Stimulated activated CD4-positive, alpha-beta T cell treated with anti-CD3 and anti-CD28 coated beads, Interleukin-4, amount 100 ng/mL, for 48 hours (primary cell): ENCODE measurements at places on chromosomes 1 and 21.

GRCh38 chr1:85496941-85497582 is 32.1 kb upstream of the DDAH1 start:
- DNase-seq = no peak

DNA sequence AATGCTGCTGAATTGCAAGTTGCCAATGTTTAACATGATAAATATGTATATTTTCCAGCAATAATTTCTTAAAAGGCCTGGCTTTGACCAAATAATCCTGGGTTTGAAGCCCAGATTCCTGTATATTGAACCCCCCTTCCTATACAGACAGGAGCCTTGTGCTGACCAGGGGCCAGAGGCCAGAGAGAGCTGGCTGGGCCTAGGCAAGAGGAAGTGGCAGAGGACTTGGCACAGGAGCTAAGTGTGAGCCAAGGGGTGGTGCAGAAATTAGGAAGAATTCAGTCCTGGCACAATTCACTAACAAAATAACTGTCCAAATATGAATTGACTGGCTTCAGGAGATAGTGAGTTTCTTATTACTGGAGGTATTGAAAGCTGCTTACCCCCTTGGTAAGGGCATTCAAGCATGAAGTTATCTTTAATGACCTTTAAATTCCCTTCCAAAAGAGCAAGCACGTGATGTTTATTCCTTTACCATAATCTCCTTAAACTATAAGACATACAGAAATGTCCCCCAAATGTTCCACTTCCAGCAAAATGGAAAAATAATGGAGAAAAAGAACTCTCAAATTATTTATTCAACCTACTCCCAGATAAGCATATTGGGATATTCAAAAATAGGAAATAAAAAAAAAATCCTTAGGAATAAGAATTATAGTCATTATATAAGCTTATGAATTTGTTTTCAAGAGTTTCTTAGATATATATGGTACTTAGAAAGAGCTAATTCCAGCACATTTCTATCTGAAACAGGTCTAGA is 26.6 kb downstream of the NIBAN1 start:
- DNase-seq = no peak

GRCh38 chr1:200958597-200958996 is 63.9 kb downstream of the INAVA start:
- no peak for DNase-seq

DNA sequence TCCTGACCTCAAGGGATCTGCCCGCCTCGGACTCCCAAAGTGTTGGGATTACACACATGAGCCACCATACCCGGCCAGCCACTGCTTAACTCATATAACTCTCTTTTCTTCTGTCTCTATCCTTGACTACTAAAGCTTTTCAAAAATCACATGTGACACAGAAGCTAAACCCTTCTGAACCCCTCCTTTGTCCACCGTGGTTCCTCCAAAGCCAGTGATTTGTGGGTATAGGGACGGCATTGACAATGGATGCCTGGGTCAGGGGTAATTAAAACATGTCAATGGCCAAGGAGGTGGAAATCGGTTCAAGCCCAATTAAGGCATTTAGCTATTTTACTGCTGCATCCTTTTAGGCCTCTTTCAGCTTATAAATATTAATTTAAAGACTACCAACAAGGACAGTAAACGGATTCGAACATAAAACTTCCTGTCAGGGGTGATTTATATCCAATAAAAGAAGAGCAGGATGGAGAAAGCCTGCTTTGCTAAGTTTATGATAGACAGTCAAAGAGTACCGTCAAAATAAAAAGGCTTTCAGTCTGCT is 242.3 kb downstream of the GPATCH2 start:
- DNase-seq = no peak
